Left cardiac atrium (tissue), 4 donors: ENCODE measurements at places on chromosomes 1 and 21. TPM values are rescaled to one million over a fixed set of nuclear protein-coding genes. Genes with fewer than 3 reads are reported as not detected.

GRCh38 chr1:25430073-25430966 is at the start of gene MACO1:
MACO1 (plus strand) TSS chr1:25430897; CDS start chr1:25431099, 202 bp downstream.
- DNase-seq, result peak; percentile 96

GRCh38 chr1:108151548-108151947 is 48.6 kb downstream of the SLC25A24 start:
- no peak for DNase-seq

The FMO4 gene
- 3.8 TPM for total RNA-seq

The KRTAP12-2 gene
- total RNA-seq, result not detected
